Osteoblast (primary cell): ENCODE measurements at places on chromosomes 7 and 10. TPM values are rescaled to one million over a fixed set of nuclear protein-coding genes. Genes with fewer than 3 reads are reported as not detected.

TBC1D12 gene
- 38.6 and 43.1 TPM in 2 replicates for total RNA-seq

GRCh38 chr10:88555190-88555908 lies 27.8 kb downstream of the RNLS start:
- no peak for DNase-seq

DNA sequence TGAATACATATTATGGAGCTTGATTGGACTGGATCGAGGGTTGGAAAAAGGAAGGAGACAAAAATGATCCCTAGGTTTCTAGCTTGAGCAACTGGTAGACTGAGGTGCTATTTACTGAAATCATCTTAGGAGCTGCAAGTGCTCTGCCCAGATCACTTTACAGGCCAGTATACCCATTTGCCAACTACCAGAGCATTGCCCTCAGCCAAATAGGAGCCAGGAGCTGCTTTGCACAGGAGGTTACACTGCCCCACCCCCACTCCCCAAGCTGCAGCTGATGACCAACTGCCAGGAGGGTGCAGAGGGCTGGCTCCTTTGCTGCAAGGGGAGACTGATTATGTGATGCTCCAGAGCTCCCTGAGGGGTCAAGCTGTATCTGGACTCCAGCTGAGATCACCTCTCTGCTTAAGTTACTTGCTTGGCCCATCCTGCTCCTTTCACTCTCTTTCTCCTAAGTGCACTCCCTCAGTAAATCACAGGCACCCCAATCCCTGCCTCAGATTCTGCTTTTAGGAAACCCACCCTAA lies 275.4 kb downstream of the ZEB1 start:
- DNase-seq = no peak

DNA sequence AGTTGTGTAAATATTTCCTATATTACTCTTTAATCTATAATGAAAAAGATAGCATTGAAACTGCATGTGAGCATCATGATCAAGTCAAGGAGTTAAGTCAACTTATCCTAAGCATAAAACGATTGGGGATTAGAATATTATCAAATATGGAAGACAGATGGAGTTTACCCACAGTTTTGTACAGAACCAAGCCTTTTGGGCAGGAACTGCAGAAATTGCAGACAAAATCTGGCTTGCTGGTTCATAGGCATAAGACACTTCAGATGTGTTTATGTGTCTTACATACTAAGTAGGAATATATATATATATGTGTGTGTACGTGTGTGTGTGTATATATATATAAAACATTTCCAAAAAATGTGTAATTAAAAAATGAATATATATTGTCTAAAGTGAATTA lies 375.4 kb upstream of the TPK1 start:
- DNase-seq = no peak

- DNase-seq = peak; percentile 27
These were observed 42.0 kb downstream of the MYL10 start for GRCh38 chr7:101586906-101587677.

GRCh38 chr7:21980926-21981500 lies 35.3 kb upstream of the CDCA7L start:
- DNase-seq = no peak
